ENCODE measurements at places on chromosomes 12 and 14.

DNA sequence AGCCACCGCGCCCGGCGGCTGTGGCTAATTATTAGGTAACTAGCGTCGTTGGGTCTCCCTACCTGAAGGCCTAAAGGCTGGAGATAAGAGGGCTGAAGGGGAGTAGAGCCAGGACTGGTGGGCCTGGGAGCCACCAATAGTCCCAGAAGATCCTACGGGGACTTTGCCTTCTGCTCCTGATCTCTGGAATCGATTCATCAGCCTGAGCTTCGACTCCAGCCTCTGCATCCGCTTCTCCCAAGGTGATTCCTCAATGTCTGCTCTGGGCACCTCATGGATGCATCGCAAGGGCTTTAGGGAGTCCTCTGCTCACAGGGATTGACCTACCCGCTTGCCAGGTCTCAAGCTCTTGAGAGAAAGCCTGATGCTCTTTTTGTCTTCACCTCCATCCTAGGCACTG, 14.7 kb upstream of the KDM2B start:
- DNase-seq: no peak

GRCh38 chr12:122097927-122098756, 19.6 kb downstream of the MLXIP start:
- no peak for DNase-seq

DNA sequence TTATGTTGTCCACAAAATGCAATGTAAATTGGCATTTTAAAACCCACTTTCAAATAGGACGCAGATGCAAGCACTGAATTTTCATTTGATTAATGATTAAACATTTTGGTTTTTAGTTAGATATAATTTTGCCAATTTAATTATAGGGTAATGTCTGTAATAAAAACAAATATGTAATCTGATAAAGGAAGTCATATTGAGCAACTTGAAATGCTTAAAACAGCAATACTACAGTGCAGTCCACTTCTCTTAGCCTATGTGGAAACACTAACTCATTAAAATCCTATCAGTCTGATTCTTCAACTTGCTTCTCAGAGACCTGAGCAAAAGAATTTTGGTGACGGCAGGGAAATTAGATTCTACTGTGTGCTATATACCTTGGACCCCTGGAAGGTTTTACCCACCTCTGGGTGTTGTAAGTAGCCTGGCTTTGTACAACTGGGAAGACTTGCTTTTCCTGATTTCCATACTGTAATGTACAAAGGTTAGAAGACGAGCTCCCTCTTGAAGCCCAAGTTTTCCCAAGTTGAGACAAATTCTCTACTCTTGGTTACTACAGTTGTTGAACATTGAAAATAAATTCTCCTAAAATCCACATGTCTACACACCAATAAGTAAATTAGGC, 4.1 kb downstream of the TRHDE start:
- DNase-seq: no peak

DNA sequence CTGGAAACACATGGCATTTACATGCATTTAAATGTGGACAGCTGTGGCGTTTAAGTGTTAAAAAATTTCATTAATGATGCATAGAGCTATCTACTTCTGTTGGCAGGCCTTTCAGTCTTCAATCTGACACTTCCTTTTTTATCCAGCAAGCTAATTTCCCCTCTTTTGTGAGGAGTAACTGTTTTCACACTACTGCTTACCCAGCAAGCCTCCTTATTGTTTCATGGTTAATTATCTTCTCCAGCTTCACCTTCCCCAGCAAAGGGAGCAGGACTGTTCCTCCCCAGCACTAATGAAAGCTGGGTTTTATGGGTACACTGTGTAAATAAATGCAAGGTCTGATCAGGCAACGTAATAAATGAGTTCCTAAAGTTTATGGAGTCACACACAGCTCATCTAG, 129.4 kb upstream of the NPAS3 start:
- DNase-seq: no peak

GRCh38 chr12:86551146-86551571, 295.0 kb upstream of the MGAT4C start:
- no peak for DNase-seq

DNA sequence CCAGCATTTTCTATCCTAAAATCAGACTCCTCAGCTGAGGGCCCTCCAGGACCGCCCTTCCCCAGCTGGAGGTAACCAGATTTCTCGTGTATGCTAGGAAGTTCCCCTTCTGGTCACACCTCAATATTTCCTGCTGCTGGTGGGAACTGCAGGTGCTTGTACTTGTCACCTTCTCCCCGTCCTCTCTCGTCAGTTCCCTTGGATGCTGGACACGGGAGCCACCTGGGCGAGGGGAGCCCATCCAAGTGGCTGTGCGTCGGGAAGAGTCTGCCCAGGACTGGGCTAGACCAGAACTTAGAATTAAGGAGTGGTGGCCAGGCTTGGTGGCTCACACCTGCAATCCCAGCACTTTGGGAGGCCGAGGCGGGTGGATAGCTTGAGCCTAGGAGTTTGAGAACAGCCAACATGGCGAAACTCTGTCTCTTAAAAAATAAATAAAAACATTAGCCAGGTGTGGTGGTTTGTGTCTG, 23.2 kb upstream of the KIF26A start:
- DNase-seq: no peak

- DNase-seq: no peak
Measured at GRCh38 chr12:92784797-92785562, 82.2 kb downstream of the PLEKHG7 start.

DNA sequence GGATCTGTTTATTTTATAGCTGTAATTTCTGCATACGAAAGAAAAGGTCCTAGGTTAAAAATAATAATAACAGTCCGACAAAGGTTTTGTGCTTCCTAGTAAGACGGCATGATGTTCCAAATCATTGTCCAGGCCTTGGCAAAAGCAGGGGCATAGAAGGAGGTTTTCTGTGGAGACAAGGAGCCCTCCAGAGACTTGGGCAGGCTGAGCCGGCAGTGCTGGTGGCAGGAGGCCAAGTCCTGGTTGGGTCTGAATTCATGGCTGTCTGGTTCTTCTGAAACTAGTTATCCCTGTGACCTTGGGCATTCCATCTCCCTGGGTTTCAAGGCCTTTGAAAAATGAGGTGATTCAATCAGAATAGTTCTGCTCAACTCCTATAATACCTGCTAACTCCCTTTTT, 44.0 kb downstream of the KCNK13 start:
- no peak for DNase-seq

GRCh38 chr14:87676814-87677437, 316.1 kb downstream of the GALC start:
- no peak for DNase-seq

DNA sequence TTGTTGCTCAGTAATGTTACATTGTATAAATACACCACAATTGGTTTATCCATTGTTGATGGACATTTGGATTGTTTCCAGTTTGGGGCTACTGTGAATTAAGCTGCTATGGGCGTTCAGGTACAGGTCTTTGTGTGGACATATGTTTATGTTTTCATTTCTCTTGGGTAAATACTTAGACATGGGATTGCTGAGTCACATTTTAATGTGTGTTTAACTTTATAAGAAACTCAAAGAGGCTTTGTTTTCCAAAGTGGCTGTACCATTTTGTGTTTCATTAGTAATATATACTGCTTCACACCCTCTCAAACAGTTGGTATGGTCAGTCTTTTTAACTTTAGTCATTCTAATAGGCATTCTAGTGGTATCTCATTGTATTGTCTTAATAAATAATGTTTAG, 225.0 kb downstream of the SPTSSA start:
- no peak for DNase-seq

Measured in mesothelial cell of epicardium (in vitro differentiated cells).